ENCODE measurements at places on chromosomes 5 and 9. TPM values are rescaled to one million over a fixed set of nuclear protein-coding genes. Genes with fewer than 3 reads are reported as not detected.
A peak's percentile ranks its signal among the peaks of the same experiment; 100 is the strongest.

- H3K27me3 ChIP-seq, result no peaks in the 10 kb centered on the region
- peaks cover under 1% of the 10 kb centered on the region for H3K4me1 ChIP-seq
- H3K36me3 ChIP-seq, result no peaks in the 10 kb centered on the region
- DNase-seq, result no peak
Observed at GRCh38 chr9:89848060-89849040, 243.5 kb downstream of the GADD45G start.

GRCh38 chr9:112794731-112795130 lies 44.2 kb downstream of the SNX30 start:
- DNase-seq, result no peak
- H3K36me3 ChIP-seq, result no peaks in the 10 kb centered on the region
- H3K4me3 ChIP-seq, result no peak overlapping the region
- H3K4me1 ChIP-seq, result no peaks in the 10 kb centered on the region
- no peak overlapping the region for H3K27ac ChIP-seq

Gene GFPT2
- total RNA-seq, result 11.1 TPM

Gene PLEKHG4B
- total RNA-seq, result 21.7 TPM

Gene ACOT12
- total RNA-seq, result not detected

GRCh38 chr5:31990081-31990650 lies 184.0 kb downstream of the GOLPH3 start:
- H3K36me3 ChIP-seq, result peaks cover 2% of the 10 kb centered on the region
- H3K27ac ChIP-seq, result no peak overlapping the region
- H3K4me3 ChIP-seq, result no peak overlapping the region

- peaks cover 34% of the 10 kb centered on the region for H3K4me1 ChIP-seq
- no peak overlapping the region for H3K4me3 ChIP-seq
- no peak overlapping the region for H3K27ac ChIP-seq
- H3K36me3 ChIP-seq, result peaks cover 5% of the 10 kb centered on the region
- H3K27me3 ChIP-seq, result peaks cover 87% of the 10 kb centered on the region
Observed at GRCh38 chr5:137200906-137201700, 298.0 kb downstream of the SPOCK1 start.

Gene KIF12
- not detected for total RNA-seq

- peaks cover 27% of the 10 kb centered on the region for H3K27me3 ChIP-seq
- no peaks in the 10 kb centered on the region for H3K36me3 ChIP-seq
- no peak overlapping the region for H3K27ac ChIP-seq
- no peak overlapping the region for H3K4me3 ChIP-seq
- no peaks in the 10 kb centered on the region for H3K4me1 ChIP-seq
Observed at GRCh38 chr9:89953824-89954615, 349.2 kb downstream of the GADD45G start.

GRCh38 chr5:127887282-127887681 lies 184.1 kb downstream of the CCDC192 start:
- DNase-seq, result no peak
- peaks cover 11% of the 10 kb centered on the region for H3K4me1 ChIP-seq
- no peak overlapping the region for H3K4me3 ChIP-seq
- no peaks in the 10 kb centered on the region for H3K36me3 ChIP-seq
- H3K27ac ChIP-seq, result no peak overlapping the region

DNA sequence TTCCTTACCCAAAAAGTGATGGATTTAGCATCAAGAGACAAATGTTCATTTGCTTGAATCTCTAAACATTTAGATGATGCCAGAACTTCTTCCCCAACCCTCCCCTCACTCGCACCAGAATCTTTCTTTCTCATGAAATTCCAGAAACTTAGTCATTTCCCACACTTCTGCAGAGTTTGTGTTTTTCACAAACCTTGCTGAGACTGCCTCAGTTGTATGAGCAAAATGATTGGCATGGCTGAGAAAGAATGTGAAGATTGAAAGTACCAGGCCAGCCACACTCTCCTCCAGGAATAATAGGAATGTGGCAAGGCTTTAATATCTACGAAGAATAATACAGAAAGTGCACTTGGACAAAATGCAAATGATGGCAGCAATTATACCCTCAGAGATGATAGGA lies 428.3 kb upstream of the CDH6 start:
- DNase-seq, result no peak
- H3K36me3 ChIP-seq, result no peaks in the 10 kb centered on the region
- H3K27me3 ChIP-seq, result no peaks in the 10 kb centered on the region
- no peak overlapping the region for H3K27ac ChIP-seq

Gene MCC
- 10.8 TPM for total RNA-seq

DNA sequence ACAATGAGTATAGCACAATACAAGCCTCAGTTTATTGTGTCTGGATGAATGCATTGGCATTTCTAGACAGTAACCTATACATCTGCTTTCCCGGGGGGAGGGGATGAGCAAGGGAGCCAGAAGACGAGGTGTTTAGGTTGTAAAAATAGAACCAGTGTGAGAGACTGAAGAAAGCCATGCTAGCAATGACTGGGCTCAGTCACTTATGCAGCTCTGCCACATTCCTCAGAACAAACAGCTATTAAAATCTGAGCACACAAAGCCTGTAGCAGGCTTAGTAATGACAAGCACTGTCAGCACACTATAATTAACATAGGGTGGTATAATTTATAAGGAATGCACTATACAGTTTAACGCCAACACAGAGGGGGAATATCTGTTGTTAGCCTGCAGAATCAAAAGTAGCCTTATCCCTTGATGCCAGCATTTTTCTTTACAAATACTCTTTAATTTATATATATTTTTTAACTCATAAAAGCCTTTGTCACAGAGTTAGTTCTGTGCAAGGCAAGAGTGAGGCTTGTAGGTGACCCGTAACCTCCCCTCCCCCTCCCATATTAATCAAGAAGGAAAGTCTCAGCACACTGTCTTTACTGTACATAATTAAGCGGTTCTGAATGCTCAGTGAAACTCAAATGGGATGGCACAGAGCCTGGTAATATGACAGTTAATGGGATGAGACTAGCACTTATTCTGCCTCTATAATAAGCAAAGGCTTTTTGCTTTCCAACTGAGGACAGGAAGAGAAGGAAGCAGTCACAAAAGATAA lies 295.4 kb downstream of the CSNK1G3 start:
- no peak for DNase-seq
- peak overlapping the region; percentile 13 for H3K27ac ChIP-seq
- peak overlapping the region; percentile 49 for H3K4me3 ChIP-seq
- H3K27me3 ChIP-seq, result no peaks in the 10 kb centered on the region
- H3K36me3 ChIP-seq, result peaks cover 3% of the 10 kb centered on the region

Gene OMD
- not detected for total RNA-seq

GRCh38 chr9:4746278-4747030 lies 5.5 kb upstream of the AK3 start:
- H3K4me3 ChIP-seq, result no peak overlapping the region
- H3K27ac ChIP-seq, result no peak overlapping the region
- no peaks in the 10 kb centered on the region for H3K36me3 ChIP-seq
- H3K27me3 ChIP-seq, result no peaks in the 10 kb centered on the region
- H3K4me1 ChIP-seq, result peaks cover 11% of the 10 kb centered on the region
